Activated CD4-positive, alpha-beta T cell treated with anti-CD3 and anti-CD28 coated beads, Interleukin-2, Interleukin-4, amounts not matched to agents 100 ng/mL and 50 ng/mL, durations not matched to agents 16 hours and 8 hours (primary cell): ENCODE measurements at places on chromosomes 4 and X.

DNA sequence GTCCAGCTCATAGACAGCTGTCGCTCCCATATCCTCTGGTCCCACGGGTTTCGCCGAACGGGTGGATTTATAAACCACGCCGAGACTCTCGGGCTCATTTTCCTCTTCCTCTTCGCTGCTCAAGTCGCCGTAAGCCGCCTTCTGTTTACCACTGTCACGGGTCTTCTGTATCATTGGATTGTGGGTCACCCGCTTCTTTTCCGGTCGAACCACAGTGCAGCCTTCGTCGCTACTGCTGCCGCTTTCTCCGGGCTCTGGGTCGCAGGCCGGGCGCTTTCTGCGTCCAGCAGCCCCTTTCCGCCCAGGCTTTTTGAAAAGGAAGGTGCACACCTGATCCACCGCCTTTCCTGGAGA is 311 bp downstream of the RNF113A start:
- no peak for DNase-seq

- peak; percentile 30 for DNase-seq
Measured at GRCh38 chr4:48341776-48342605, 662 bp downstream of the SLAIN2 start.

GRCh38 chr4:182492423-182492822 is 249.2 kb downstream of the TENM3 start:
- no peak for DNase-seq

GRCh38 chrX:120499301-120500072 is 30.4 kb upstream of the LAMP2 start:
- DNase-seq: no peak

GRCh38 chrX:15299941-15300851 is 15.2 kb downstream of the ASB11 start:
- DNase-seq: peak; percentile 36

- DNase-seq: no peak
Measured at GRCh38 chrX:43003939-43004338, 226.0 kb upstream of the PPP1R2C start.

- DNase-seq: no peak
Measured at GRCh38 chr4:126230269-126230668, 915.5 kb downstream of the FAT4 start.

DNA sequence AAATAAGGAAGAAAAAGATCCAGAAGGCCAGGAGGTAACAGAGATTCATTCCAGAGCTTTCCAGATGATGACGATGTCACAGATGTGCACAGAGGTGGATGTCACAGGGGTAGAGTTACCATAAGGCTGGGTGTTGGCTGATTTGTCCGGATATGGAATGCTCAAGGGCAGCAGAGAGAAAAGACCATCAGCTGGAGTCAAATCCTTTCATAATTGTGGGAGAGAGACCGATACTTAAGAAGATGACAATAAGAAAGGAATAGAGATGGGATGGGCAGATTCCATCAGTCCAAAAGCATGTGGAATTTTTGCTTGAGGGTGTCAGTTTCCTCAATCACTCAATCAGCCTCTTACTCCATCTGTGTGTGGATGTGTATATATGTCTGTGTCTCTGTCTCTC is 150.4 kb downstream of the CENPC start:
- DNase-seq: no peak

DNA sequence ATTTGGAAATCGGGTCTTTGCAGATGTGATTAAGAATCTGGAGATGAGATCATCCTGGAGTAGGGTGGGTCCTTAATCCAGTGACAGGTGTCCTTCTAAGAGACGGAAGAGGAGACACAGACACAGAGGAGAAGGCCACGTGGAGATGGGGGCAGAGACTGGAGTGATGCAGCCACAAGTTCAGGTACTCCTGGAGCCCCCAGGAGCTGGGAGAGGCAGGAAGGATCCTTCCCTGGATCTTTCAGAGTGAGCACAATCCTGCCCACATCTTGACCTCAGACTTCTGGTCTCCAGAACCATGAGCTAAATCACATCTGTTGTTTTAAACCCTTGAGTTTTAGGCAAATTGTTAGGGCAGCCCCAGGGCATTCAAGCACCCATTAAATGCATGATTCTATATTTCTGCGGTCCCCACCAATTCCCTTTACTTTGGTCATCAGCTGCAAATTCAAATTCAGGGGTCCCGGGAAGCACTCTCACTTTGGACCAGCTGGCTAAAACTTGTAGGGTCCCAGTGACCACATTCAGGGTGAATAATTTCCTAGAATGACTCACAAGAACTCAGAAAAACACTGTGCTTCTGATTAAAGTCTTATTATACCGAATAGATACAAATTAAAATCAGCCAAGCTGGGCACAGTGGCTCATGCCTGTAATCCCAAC is 12.8 kb upstream of the AKAP17A start:
- DNase-seq: no peak

DNA sequence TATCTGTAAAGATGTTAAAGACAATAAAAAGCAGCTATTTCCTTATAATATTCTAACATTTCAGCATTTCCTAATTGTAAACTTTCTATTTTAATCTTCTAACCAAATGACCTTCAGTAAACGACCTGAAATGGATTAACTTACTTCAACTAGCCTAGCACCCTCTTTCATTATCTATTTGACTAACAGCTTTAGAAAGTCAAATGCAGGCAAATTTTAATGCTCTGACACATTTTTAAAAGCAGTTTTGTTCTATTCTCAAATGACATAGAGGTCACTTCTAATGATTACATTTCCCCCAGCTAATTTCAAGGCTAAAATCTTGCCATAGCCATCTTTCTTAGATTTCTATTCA is 41.9 kb downstream of the SLC7A11 start:
- no peak for DNase-seq

DNA sequence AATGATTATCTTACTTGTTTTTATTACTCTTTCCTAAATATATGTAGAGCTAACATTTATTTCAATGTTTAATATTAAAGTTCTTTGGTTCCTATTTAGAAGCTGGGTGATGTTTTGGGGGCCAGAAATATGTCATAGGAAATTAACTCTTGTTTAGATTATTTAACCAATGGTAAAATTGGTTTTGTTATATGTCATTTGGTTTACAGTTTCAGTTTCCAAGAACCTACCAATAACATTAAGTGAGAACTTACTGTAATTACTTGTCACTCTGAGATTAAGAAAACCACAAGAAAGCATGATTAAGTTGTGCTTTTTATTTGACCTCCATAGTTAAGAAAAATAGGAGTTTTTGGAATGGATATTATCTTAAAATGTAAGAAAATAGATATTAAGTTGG is 121.2 kb downstream of the NDST3 start:
- DNase-seq: no peak

DNA sequence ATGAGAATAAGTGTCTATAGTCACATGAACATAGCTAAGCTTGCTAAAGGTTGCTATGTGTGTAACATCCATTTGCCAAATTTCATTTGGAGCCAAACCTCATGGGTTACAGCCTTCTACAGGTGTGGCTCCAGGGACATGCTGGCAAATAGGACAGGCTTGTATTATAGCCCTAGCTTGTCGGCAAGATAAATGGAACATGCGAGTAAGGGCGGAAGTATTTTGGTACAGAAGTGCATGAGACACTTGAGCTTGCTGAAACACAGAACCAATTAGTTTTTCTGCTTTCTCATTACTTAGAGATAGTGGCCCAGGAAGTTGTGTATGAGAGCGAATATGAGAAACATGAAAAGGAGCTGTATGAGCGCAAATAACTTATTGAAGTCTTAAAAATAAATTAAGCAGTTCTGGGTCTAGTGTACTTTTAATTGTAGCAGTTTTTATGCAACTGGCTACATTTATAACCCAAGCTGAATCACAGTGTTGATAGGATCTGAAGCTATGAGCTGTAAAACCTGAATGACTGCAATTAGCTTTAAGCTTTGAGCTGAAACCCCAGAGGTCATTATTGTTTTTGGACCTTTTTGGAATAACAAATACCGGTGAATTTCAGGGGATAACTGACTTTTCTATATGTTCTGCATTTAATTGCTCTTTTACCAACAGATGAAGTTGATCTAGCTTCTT is 64.6 kb downstream of the KDM5C start:
- no peak for DNase-seq

DNA sequence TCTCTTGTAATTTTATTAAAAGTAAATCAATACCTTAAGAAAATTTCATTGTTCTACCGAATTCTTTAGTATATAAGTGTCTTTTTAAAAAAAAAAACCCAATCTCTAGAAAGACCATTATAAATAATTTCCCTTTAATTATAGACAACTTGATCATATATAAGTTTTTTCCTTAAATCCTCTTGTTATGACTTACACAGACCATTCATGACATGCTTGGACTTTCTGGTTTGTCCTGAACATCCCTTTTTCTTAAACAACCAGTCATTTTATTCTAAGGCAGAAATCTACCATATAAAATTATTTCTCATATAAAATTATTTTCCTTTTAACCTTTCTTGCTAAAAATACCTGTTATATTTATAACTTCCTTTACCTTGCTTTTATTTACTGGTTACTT is 15.4 kb upstream of the FHDC1 start:
- DNase-seq: no peak

DNA sequence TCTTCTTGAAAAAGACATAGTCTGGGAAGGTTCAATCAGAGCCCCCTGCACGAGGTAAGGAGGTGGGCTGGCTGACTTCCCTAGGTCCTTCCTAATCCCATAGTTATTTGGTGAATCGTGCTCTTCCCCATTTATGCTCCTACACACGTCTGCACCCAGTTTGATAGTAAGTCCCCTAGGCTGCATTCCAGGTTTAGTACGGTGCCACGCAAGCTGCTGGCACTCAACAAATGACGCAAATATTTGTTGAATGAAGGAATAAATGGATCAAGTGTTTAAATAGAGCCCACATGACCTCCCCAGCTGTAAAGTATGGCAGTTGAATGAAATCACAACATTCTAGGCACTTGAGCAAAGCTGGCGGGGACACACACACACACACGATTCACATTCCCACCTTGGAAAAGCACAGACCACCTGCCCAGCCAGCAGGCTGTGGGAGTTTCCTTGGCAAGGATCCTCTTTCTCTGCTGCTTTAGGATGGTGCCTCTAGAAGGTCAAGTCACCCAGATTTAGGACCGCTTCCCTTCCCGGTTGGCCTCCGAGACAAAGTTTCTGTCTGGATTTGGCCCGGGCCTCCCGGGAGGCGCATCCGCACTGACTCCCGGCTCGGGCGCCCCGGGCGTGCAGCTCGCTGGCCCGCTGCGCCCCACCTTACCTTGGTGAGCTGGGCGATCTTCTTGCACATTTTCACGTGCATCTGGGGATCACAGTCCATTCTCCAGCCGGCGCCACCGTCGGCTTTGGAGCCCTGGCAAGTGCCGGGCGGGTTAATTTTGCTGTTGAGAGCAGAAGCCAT is 721 bp downstream of the FAM184B start:
- DNase-seq: no peak

DNA sequence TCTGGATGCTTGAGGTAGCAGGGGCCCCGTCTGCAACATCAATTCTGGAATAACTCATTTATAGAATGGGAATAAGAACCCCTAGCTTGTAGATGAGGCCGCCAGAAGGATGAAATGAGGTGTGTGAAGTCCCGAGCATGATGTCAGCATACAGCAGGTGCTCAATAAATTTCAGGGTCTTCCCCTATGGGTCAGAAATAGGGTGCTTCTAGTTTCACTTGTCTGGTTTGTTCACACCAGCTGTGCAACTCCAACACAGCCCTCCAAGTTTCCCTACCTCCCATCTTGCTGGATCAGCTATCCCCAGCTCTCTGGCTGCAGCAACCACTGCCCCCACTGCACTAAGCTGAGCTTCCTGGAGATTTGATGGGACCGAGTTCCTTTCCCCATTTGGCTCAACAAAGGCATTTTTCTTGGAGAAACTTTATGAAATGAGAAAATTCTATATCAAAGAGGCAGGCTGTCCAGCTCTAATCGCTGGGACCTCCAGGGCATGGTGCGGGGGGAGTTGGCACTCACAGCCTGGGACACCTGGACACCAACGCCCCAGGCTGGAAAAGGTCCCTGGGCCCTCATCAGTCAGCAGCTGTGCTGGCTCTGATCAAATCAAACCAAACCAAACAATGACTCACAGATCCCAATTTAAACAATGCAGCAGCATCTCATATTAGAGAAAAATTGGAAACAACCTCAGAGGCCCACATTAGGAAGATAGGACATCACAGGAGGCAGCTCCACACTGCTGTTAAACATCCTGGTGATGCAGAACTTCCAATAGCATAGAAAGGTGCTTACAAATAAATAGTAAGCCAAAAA is 13.3 kb downstream of the SLC2A9 start:
- no peak for DNase-seq

DNA sequence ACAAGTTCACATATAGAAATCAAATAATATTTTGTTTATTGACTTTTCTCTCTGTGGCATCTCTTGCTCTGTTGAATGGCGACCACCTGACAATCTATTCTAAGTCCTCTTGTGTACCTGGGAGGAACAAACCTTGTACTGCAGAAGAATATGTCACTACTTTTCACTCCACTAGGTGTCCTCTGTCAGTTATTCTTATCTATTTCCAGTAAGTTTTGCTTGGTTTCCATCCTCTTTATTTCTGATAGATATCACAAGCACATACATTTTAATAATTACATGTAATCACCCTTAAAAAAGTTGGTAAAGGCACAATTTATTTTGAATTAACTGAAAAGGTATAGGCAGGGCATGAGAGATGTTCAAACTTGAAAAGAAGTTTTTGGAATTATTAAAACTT is 238.4 kb downstream of the SNCA start:
- DNase-seq: peak; percentile 2

GRCh38 chr4:89539797-89540711 is 232.5 kb upstream of the GPRIN3 start:
- peak; percentile 32 for DNase-seq

- DNase-seq: no peak
Measured at GRCh38 chr4:26687728-26688127, 103.8 kb downstream of the TBC1D19 start.

GRCh38 chr4:2930758-2931511 is 32.3 kb downstream of the NOP14 start:
- no peak for DNase-seq

DNA sequence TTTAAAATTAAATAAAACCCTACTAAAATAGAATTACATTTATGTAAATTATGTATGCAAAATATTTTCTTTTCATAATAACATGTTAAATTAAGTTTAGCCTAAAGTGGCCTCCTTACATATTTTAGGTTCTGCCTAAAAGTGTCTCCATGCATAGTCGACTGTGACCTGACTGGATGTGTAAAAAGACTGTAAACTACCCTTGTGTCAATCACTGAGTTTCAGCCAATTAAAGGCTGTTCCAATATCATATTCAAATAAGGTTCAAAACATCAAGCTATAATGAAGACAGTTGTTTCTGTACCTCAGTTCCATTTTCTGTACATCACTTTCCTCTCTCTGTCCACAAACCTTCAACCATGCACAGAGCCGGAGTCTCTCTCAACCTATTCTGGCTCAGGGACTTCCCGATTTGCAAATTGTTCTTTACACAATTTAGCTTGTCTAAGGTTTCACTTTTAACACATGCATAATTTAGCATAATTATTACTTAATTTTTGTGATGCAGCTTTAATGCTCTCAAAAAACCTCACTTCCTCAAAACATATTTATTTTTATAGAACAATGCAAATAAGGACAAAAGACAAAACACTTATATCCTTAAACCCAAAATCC is 60.1 kb downstream of the SH3RF1 start:
- DNase-seq: no peak
